ENCODE measurements at places on chromosomes 12 and 14.

GRCh38 chr12:115763982-115764621, 513.4 kb downstream of the MED13L start:
- no peak overlapping the region for H3K27ac ChIP-seq
- H3K4me3 ChIP-seq = no peak overlapping the region
- no peaks in the 10 kb centered on the region for H3K27me3 ChIP-seq
- H3K4me1 ChIP-seq = no peaks in the 10 kb centered on the region

DNA sequence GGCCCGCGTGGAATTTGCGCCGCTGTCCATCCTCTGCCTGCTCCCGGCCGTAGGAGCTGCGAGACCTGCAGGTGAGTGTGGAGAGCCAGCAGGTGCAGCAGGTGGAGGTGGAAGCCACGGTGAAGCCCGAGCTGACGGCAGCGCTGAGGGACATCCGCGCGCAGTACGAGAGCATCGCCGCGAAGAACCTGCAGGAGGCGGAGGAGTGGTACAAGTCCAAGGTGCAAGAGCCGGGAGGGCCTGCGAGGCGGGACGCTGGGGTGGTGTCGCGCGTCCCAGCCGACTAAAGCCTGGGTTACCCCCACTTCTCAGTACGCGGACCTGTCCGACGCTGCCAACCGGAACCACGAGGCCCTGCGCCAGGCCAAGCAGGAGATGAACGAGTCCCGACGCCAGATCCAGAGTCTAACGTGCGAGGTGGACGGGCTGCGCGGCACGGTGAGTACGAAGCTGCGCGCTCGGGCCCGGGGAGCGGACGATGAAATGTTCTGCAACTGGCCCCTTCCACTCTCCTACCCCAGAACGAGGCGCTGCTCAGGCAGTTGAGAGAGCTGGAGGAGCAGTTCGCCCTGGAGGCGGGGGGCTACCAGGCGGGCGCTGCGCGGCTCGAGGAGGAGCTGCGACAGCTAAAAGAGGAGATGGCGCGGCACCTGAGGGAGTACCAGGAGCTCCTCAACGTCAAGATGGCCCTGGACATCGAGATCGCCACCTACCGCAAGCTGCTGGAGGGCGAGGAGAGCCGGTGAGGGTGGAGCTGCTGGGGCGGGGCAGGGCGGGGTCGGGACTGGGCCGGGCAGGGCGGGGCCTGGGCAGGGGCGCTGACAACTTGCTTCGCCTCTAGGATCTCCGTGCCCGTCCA, 2.1 kb downstream of the PRPH start:
- peaks cover 27% of the 10 kb centered on the region for H3K4me1 ChIP-seq
- no peak overlapping the region for H3K27ac ChIP-seq
- peak overlapping the region; percentile 63 for H3K4me3 ChIP-seq
- H3K27me3 ChIP-seq = peaks cover 54% of the 10 kb centered on the region

- no peaks in the 10 kb centered on the region for H3K36me3 ChIP-seq
- no peak overlapping the region for H3K4me3 ChIP-seq
- no peak for DNase-seq
- peaks cover 5% of the 10 kb centered on the region for H3K4me1 ChIP-seq
- no peaks in the 10 kb centered on the region for H3K27me3 ChIP-seq
- H3K27ac ChIP-seq = no peak overlapping the region
Observed at GRCh38 chr12:1047898-1048660, 57.1 kb downstream of the ERC1 start.

DNA sequence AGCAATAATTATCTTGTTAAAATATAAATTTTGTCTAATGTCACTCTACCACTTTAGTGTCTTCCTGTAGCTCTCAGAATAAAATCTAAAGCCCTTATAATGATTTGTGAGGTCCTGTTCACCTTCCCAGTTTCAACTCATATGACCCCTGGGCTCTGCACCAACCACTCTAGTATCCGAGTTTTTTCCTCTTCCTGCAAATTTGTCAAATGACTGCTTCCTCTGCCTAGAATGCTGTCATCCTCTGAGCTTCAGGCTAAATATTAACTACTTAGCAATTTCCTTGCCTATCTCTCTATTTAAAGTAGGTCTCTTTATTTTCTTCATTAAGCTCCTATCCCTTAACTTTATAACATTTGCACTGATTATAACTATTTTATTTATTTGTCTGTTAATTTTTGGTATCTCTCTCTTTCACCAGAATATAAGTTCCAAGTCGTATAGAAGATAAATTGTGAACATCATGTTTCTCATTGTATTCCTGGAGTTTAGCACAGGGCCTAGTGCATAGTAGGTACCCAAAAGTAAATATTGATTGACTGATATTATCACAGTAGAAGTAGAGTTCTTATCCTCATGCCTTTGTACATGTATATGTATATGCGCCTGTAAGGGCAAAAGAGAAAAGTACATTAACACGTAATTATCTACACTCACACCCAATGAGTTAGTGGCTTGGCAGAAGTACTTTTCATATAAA, 196.0 kb downstream of the BCAT1 start:
- peaks cover 5% of the 10 kb centered on the region for H3K27me3 ChIP-seq
- no peaks in the 10 kb centered on the region for H3K36me3 ChIP-seq
- DNase-seq = no peak
- H3K4me1 ChIP-seq = no peaks in the 10 kb centered on the region
- H3K4me3 ChIP-seq = no peak overlapping the region
- no peak overlapping the region for H3K27ac ChIP-seq

DNA sequence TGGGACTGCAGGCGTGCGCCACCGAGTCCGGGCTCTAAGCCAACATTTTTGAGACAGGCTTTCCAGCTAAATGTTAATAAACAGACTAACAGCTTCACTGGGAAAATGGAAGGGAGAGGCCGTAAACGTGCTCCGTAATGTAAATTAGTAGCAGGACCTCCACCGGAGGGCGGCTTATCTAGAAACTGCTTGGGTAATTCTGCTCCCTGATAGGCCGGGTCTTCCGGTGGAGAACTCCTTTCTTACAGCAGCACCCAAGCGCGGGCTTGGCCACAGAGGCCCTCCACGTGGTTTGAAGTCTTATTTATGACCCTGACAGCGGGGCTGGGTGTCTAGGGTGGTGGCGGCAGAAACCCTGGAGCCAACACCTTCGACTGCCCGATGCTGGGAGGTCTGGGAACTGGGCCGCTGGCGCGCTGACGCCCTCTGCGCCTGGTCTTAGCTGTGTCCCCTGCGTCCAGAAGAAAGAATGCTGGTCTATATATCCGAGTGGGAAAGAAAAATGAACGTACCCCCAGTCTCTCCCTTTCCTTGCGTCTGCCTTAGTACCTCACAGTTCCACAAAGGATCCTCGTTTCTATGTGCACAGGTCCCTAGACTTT, 1.7 kb downstream of the DPPA3 start:
- H3K27me3 ChIP-seq = no peaks in the 10 kb centered on the region
- no peak for DNase-seq
- no peak overlapping the region for H3K4me3 ChIP-seq
- no peaks in the 10 kb centered on the region for H3K4me1 ChIP-seq

DNA sequence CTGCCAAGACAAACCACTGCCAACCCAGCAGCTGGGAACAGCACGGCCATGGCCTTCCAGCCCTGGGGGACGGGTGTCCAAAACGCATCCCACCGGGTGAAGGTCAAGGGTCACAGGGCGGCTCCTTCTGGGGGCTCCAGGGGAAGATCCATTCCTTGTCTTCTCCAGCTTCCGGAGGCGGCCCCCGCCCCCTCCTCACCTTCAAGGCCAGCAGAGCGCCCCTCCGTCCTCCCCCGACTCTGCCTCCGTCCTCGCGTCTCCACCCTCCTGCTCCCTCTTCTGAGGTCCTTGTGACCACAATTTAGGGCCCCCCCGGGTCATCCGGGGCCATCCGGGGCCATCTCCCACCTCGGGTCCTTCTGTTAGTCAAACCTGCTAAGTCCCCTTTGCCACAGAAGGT, 3.9 kb upstream of the NUDT14 start:
- H3K4me1 ChIP-seq = peaks cover 23% of the 10 kb centered on the region
- H3K36me3 ChIP-seq = no peaks in the 10 kb centered on the region
- H3K27me3 ChIP-seq = peaks cover 4% of the 10 kb centered on the region
- no peak overlapping the region for H3K4me3 ChIP-seq

DNA sequence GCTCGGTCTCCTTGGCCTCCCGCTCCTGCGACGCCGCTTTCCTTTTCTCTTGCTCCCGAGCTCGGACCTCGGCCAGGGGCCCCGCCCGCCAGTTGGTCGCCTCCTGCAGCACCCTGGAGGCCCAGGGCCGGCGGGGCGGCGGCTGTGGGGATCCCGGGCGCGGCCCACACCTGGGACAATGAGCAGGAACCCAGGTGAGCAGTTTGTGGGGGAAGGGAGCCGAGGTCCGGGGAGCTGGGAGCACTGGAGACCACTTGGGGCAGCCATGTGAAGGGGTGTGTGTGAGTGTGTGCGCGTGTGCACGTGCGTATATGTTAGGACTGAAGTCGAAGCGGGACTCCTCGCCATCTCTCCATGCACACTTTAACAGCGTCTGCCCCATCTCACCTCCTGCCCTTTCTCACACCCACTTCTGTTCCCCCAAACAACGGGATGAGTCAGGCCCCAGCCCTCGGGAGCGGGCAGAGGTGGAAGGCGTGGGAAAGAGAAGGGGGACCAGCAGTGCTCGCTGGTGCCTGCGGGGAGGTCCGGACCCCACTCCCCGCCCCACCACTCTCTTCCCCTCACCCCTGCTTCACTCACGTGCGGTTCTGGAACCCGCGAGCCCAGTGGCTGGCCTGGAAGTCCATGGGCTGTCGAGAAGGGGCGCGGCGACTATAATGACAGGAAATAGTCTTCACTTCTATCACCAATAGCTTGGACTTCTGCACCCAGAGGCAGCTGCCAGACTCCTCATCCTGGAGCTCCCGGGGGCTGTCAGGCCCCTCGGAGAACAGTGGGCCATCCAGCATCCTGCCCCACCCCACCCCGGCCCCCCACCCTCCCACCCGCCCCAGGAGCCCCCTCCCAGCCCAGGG, 450 bp downstream of the DDN start:
- peaks cover 43% of the 10 kb centered on the region for H3K27me3 ChIP-seq
- H3K4me3 ChIP-seq = peak overlapping the region; percentile 59
- H3K27ac ChIP-seq = no peak overlapping the region
- H3K4me1 ChIP-seq = peaks cover 39% of the 10 kb centered on the region
- DNase-seq = no peak

DNA sequence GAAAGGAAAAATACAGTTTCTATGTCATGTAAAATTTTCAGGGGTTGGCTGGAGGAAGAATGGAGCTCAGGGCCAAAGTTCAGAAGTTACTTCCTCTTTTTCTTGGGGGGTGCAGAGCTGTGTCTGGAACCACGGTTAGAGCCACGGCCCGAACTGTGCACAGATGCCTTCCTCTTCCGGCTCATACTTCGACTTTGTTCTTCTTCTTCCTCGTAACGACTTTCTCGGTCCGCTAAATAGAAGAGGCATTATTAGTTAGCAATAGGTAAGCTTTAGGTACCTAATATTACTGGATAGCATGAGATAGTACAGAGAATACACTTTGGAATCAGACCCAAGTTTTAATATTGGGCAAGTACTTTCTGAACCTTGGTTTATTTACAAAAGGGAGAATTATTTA, 31.2 kb downstream of the SUPT16H start:
- no peak overlapping the region for H3K4me3 ChIP-seq
- H3K4me1 ChIP-seq = no peaks in the 10 kb centered on the region
- no peak for DNase-seq
- peaks cover 60% of the 10 kb centered on the region for H3K36me3 ChIP-seq

GRCh38 chr14:54123841-54124240, 167.2 kb upstream of the BMP4 start:
- H3K4me1 ChIP-seq = no peaks in the 10 kb centered on the region
- H3K36me3 ChIP-seq = no peaks in the 10 kb centered on the region
- DNase-seq = no peak
- no peak overlapping the region for H3K27ac ChIP-seq
- H3K4me3 ChIP-seq = no peak overlapping the region

- no peak overlapping the region for H3K4me3 ChIP-seq
- DNase-seq = no peak
Observed at GRCh38 chr12:62731055-62731820, 203.7 kb downstream of the PPM1H start.

DNA sequence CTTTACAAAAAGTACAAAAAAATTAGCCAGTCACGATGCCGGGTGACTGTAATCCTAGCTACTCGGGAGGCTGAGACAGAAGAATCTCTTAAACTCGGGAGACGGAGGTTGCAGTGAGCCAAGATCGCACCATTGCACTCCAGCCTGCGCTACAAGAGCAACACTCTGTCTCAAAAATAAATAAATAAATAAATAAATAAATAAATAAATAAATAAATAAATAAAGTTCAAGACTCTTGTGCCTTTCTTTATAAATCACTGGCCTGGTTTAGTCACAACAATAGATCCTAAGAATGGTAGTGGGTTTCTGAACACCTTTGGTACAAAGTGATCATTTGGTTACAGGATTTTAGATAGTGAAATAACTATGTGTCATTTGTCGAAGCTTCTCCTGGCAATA, 46.1 kb downstream of the ARL1 start:
- H3K36me3 ChIP-seq = peaks cover 25% of the 10 kb centered on the region
- H3K27me3 ChIP-seq = no peaks in the 10 kb centered on the region
- no peaks in the 10 kb centered on the region for H3K4me1 ChIP-seq
- H3K4me3 ChIP-seq = no peak overlapping the region
- no peak for DNase-seq

DNA sequence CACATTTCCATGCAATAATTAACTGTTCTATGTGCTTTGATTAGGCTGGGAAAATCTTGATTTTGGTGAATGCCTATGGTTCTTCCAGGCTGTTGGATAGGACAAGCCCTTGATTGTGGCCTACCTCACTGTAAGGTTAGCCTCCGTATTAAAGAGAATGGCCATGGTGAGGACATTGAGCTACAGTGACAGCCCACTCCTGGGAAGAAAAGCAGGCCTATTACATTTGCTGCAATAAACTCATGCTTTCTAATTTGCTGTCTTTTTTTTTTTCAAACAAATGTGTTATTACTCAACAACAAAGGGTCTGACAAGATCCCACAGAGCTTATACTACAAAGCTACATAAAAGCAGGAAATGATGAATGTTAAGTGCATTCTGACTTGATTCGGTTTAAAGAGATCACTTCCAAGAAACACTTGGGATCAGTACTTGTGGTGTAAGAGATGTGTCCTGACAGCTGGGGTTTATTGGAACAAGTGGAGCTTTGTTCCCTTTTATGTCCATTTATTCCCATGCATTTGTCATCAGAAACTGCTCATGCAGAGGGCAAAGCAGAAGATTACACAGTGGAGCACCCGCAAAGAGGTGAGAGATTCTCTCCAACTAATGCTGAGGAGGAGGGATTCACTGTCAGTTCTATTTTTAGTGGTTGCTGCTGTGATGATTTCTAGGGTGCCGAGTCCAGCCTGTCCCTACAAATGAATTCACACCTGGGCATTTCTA, 29.1 kb upstream of the KCNK10 start:
- DNase-seq = no peak
- H3K4me1 ChIP-seq = no peaks in the 10 kb centered on the region
- H3K4me3 ChIP-seq = no peak overlapping the region

DNA sequence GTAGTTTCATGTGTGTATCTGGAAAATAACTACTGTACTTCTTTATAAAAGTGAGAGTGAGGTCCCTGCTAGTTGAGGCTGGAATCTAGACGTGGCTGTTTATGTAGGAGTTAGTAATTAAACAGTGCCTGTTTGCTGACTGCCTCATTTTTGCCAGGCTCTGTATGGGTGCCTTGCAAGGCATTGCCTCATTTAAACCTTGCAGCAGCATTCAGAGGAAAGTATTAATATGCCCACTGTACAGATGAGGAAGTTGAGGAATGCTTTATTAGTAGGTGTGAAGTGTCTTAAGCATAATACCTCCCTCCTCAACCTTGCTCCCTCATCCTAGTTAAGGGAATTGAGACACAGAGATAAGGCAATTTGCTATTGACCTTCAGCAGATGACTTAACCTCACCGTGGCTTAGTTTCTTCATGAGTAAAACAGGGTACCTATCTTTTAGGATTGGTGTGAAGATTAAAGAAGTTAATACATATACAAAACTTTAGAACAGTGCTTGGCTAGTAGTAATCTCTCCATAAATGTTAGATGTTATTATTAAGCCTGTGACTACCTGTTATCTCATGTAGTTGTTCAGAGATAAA, 28.7 kb downstream of the PPM1A start:
- no peak overlapping the region for H3K4me3 ChIP-seq
- H3K4me1 ChIP-seq = peaks cover 13% of the 10 kb centered on the region
- DNase-seq = no peak
- H3K27ac ChIP-seq = no peak overlapping the region
- H3K36me3 ChIP-seq = peaks cover 17% of the 10 kb centered on the region

All from activated CD8-positive, alpha-beta T cell treated with anti-CD3 and anti-CD28 coated beads, Interleukin-2, amount 10 ng/mL, durations not matched to agents 7 days and 5 days (primary cell).